ENCODE measurements at places on chromosomes 11 and 22. TPM values are rescaled to one million over a fixed set of nuclear protein-coding genes. Genes with fewer than 3 reads are reported as not detected.
A peak's percentile ranks its signal among the peaks of the same experiment; 100 is the strongest.

OR6M1 gene
- polyA plus RNA-seq: not detected

MMP10 gene
- polyA plus RNA-seq: not detected

TEX54 gene
- polyA plus RNA-seq: not detected

- no peaks in the 10 kb centered on the region for H3K36me3 ChIP-seq
- H3K4me3 ChIP-seq: no peak overlapping the region
- no peaks in the 10 kb centered on the region for H3K27me3 ChIP-seq
- no peak overlapping the region for H3K27ac ChIP-seq
These were observed 9.6 kb upstream of the CCDC89 start for GRCh38 chr11:85695546-85695945.

GRCh38 chr11:10377183-10377582 lies 72.3 kb downstream of the ADM start:
- H3K27ac ChIP-seq: no peak overlapping the region
- DNase-seq: peak; percentile 57
- peaks cover 14% of the 10 kb centered on the region for H3K4me1 ChIP-seq

OR51B2 gene
- polyA plus RNA-seq: not detected

DNA sequence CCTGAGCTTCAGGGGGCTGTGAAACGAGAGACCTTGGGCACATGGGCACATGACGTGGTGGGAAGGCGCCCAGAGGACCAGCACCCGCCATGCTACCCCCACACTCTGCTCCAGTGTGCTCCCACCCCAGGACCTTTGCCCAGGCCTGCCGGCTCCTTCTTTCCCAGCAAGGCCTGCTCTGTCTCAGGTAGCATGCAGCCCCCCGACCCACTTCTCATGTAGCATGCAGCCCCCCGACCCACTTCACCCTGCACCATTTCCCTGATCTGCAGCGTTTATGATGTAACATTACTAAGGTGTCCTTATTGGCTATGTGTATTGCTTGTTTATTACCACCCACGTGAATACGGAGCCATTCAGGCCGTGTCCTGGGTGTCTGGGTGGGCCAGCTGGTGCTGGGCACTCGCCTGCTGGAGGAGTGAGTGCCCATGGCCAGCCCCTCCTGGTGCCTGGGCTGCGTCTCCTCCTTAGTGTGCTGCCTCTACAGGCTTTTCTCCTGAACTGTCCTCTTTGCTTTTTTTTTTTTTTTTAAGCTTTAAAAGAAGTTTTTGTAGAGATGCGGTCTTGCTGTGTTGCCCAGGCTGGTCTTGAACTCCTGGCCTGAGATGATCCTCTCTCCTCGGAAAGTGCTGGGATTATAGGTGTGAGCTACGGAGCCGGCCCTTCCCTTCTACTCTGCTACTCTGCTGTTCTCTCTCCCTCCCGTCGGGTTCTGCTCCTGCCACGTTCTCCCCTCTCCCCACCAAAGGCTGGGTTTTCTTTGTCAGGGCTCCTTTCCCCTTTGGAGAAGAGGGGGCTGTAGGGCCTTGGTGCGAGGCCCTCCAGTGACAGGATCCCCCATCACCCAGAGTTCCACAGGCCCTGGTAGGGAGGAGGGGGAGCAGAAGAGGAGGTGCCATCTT lies 29.4 kb downstream of the LRP5 start:
- H3K4me3 ChIP-seq: no peak overlapping the region
- no peak for DNase-seq
- peaks cover 8% of the 10 kb centered on the region for H3K4me1 ChIP-seq
- H3K27ac ChIP-seq: no peak overlapping the region
- no peaks in the 10 kb centered on the region for H3K36me3 ChIP-seq

SLC22A25 gene
- polyA plus RNA-seq: not detected

DNA sequence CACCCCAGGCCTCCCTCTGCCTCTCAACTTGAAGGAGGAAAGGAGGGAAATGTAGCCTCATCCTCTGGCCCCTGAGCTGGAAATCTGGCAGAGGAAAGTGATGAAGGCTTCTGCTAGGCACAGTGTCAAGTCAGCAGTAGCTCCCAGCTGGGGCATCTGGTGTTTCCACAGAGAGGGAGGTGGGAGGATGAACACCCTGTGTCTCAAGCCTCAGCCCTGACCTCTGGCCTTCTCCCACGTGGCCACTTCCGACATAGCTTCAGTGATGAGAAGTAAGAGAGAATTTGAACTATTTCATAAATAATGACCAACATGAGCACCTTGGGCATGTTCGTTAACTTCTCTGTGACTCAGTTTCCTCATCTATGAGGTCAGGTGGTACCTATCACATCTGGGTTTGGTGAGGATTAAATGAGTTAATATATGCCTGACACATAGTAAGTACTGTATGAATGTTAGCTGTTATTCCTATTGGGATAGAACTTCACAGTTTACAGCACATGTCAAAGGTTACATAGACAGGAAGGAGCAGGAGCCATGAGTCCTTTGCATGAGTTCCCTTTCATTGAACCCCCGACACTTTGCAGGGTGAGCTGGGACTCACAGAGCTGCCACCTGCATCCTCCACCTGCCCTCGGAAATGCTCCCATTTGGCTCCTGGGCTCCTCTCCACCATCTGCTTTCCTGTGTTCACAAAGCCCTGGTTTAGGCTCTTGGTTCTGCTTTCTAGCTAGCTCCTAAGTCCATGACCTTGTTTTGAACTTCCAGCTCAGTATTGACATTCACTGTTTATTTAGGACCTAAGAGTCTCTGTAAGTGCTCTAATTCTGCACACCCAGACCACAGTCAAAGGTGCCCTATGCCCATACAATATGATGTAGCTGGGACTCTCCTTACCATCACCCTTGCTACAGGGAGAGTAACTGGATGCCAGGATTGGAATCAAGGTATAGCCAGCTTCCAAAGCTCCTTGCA lies 61.7 kb downstream of the CSNK2A3 start:
- H3K4me1 ChIP-seq: no peaks in the 10 kb centered on the region
- no peak for DNase-seq
- no peak overlapping the region for H3K27ac ChIP-seq
- no peaks in the 10 kb centered on the region for H3K36me3 ChIP-seq
- no peaks in the 10 kb centered on the region for H3K27me3 ChIP-seq

SPDYC gene
- polyA plus RNA-seq: not detected

- peaks cover 3% of the 10 kb centered on the region for H3K36me3 ChIP-seq
- H3K27ac ChIP-seq: no peak overlapping the region
- H3K4me1 ChIP-seq: peaks cover 41% of the 10 kb centered on the region
- H3K4me3 ChIP-seq: no peak overlapping the region
- peak; percentile 35 for DNase-seq
These were observed 1.9 kb upstream of the CARD16 start for GRCh38 chr11:105046898-105047579.

TUB gene
- polyA plus RNA-seq: not detected

- peak overlapping the region; percentile 70 for H3K27ac ChIP-seq
- DNase-seq: peak; percentile 71
- H3K4me3 ChIP-seq: peak overlapping the region; percentile 42
- peaks cover 55% of the 10 kb centered on the region for H3K4me1 ChIP-seq
- H3K27me3 ChIP-seq: no peaks in the 10 kb centered on the region
- H3K36me3 ChIP-seq: no peaks in the 10 kb centered on the region
These were observed 1.1 kb upstream of the FADS2 start for GRCh38 chr11:61826930-61827570.

- H3K4me3 ChIP-seq: no peak overlapping the region
- no peak for DNase-seq
- H3K27ac ChIP-seq: no peak overlapping the region
- H3K4me1 ChIP-seq: no peaks in the 10 kb centered on the region
- H3K27me3 ChIP-seq: no peaks in the 10 kb centered on the region
These were observed 51.9 kb upstream of the EIF3D start for GRCh38 chr22:36580846-36581245.

Measured in CD14-positive monocyte (primary cell).